Common myeloid progenitor, CD34-positive (primary cell): ENCODE measurements at places on chromosomes 5 and 9.

GRCh38 chr9:105082843-105083242, 154.9 kb upstream of the ABCA1 start:
- DNase-seq: no peak

- DNase-seq: no peak
These were observed 245.7 kb downstream of the NSG2 start for GRCh38 chr5:174291162-174291561.

DNA sequence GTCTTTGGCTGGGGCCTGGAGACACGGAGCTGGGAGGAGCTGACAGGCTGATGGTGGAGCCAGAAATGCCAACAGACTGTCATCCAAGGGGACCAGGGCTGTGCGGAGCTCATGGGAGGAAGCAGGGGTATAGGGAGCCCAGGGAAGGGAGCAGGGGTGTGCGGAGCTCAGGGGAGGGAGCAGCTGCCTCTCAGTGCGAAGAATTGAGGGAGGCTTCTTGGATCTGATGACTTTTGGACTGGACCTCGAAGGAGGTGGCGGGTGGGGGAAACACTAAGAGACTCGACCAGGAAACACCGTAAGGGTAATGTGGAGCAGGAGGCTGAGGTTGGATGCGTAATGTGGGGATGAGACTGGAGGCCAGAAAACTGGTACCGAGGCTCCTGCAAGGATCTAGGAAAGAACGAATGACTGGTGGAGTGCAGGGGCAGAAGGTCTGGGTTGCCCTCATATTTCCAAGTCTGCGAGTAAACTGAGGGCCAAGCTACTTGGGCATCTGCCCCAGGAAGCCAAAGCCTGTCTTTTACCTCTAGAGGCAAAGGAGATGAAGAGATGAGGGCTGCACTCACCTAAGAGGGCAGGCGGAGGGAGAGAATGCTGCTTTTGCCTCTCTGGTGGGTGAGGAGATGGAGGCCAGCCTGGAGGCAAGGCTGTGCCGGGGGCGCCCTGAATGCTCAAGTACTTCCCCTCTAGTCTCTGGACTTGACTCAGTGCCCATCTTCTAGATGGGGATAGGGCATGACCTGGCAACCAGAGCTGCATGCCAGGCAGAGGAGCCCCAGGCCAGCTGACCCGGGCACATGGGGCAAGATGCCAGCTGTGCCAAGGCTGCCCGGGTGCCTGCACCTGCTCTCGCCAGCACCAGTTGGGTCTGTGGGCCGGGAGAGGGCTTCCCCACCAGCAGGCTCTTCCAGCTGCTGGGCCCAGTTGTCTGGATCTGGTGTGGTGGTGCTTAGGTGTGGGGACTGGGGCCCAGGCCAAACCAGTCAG, 2.3 kb downstream of the PTGS1 start:
- no peak for DNase-seq

DNA sequence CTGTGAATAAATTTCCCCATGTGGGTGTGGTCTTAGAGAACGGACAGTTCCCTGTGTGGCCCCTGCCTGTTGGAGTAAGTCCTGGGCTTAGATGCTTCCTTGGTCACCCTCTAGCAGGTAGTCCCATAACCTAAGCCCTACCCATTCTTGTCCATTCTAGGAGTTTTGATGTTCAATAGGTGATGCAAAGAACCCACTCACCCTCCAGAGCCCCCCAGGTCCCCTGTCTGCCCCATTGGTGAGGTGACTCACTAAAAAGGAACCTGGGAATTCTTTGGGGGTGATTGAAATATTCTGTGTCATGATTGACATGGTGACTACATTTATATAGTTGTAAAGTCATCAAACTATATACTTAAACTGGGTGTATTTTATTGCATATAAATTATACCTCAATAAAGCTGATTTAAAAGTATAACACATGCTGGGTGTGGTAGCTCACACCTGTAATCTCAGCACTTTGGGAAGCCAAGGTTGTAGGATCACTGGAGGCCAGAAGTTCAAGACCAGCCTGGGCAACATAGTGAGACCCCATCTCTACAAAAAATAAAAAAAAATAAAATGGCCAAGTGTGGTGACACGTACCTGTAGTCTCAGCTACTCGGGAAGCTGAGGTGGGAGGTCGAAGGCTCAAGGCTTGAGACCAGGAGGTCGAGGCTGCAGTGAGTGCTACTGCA, 20.8 kb upstream of the GTF3C5 start:
- no peak for DNase-seq

- DNase-seq: no peak
These were observed 174.4 kb upstream of the SMC2 start for GRCh38 chr9:103919605-103920209.

GRCh38 chr5:31671339-31671741, 32.4 kb downstream of the PDZD2 start:
- DNase-seq: no peak

DNA sequence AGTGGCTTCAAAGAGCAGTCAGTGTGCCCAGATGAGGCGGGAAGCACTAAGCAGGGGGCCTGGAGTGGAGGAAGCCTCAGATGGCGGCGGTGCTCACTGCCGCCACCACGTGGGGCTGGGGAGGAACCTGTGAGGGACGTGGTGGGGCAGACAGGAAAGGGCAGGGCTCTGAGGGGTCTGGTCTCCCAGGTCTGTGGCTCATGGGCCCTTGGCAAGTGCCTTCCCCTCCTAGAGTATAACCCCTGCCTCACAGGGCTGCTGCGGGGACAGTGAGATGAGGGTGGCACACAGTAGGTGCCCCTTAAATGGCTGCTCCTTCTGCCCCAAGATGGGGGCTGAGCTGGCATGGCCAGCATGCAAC, 26.6 kb downstream of the NR5A1 start:
- DNase-seq: peak; percentile 39

DNA sequence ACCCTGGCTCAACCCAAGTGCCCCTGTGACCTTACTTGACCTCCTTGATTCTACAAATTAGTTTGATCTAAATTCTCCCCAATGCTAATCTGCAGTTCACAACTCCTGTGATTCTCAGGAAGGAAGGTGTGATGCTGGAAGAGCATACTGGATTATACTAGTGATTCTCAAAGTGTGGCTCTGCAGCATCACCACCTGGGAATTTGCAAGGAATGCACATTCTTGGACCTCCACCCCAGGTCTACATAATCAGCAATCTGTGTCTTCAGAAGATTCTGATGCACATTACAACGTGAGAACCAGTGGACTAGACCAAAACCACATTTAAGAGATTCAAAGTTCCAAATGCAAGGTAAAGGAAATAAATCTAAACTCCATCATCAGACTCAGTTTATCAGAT, 198.6 kb downstream of the AGTPBP1 start:
- DNase-seq: no peak

DNA sequence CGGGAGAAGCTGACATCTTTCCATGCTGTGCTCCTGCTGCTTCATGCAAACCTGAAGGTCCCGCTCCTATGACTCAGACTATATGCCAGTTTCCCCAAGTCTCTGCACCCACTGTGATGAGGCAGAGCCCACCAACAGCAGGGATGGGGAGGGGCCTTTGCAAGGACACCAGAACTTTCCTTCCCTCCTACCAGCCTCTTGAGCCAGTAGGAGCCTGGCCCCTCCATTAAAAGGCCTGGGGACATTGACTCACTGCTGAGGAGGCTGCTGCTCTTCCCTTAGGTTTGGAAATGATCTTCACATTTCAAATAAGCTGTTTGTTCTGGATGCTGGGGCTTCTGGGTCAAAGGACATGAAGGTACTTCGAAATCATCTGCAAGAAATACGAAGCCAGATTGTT, 26.1 kb upstream of the CTSL start:
- DNase-seq: no peak

DNA sequence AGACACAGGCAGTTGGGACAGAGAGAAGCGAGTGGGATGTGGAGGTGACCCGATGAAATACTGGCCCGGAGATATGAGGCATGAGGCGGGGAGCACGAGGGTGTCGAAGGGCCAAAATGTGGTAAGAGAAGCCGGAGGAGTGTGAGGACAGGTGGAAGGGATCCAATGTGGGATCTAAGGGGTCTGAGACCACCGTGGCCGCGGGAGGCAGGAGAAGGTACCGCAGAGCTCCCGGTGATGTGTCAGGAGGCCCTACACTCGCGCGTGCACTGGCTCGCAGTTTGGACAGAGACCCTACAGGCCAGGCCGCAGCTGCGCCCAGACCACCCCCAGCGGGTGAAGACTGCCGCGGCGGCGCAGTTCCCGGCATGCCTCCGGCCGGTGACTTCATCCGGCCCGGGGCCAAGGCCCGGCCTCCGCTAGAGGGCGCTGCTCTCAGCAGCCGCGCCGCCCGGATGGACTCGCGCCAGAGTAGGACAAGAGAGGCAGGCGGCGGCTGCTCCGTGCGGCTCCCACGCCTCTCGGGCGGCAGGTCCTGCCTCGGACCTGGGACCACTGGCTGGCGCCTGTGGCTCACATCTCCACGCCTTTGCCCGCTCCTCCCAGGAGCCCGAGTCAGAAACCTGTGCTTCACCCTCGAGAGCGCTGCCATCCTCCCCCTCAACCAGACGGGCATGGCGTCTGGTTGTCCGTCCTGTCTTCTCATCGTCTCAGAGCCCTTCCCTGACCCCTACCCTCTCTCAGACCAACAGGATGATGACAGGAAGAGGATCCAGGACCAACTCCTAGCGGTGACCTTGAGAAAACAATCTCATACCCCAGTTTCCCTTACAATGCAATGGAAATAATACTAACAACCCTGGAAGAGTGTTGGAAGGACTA, 35.4 kb upstream of the STING1 start:
- peak; percentile 88 for DNase-seq

DNA sequence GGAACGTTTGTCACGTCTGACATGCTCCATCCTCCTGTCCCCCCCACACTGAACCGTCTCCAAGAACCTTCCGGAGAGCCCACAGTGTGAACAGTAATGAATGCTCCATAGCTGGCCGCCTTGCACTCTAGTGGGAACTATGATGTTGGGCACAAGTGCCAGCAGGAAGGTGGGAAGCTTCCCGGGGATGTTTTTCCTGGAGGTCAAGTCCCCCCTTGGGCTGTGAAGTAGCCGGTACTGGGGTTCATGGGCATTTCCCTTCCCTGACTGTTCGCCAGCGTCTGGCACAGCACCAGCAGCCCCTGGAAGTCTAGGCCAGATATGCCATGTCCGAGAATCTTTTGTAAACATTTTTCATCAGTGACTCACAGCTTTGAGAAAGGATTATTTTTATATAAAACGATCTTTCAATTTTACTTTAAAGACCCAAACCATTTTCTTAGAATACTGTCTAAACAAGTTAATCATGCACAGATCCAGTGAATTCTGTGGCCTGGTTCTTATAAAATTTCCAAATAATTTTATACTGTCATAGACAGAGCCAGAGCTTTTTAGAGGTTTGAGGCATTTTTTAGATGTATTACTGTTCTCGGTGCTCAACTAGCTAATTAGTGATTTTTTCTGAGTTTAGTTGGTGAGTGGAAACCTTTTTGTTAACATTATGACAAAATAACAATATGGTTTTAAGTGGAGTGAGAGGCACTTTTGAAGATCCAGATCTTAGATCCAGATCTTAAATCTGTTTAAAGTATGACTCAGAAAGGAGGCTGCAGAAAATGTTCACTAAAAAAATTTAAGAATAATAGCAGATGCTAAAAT, 11.6 kb downstream of the ABL1 start:
- no peak for DNase-seq

DNA sequence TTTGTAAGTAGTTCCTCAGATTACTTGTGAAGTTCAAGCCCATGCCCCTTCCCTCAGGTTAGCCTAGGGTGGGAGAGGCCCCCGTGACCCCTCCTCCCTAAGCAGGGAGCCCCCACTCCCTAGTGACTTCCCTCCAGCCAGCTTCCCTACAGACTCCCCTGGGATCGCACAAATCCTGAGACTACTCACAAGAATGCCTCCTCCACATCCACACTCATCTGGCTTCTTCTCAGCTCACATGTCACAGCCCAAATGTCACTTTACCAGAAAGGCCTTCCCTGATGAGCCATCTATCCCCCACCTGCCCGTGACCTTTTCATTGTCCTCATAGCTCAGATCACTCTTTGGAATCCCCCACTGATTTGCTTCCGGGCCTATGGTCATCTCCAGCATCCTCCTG, 96.7 kb upstream of the ARAP3 start:
- no peak for DNase-seq

DNA sequence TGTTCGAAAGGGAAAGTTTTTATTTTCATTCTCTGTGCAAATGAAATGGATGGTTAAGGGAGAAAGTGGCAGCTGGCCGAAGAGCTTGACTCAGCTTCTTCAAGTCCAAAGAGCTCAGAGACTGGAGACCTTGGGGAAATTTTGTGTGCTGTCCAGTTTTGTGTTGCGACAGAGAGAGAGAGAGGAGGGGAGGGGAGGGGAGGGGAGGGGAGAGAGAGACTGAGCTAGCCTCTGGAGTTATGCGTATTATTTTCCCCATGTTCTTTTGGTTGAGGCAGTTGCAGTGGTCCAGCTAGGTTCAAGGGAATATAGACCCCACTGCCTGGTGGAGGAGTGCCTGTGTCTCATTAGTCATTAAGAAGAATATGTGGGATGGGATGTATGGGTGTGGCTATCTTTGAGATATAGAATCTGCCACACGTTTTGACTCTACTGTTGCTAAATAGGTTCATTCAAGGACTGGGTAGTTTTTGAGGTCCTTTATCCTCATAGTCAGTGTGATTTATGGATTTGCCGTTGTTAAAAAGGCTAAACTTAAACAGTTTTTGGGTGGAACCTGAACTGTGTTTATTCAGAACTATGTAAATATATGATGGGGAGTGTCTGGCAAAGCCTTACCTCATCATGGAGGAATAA, 69.7 kb downstream of the ARHGAP26 start:
- DNase-seq: no peak

GRCh38 chr9:7910426-7911020, 110.9 kb upstream of the DMAC1 start:
- DNase-seq: no peak

- no peak for DNase-seq
These were observed 43.6 kb upstream of the IPPK start for GRCh38 chr9:92713528-92713927.

GRCh38 chr9:34589636-34590380, at the start of gene CNTFR:
CNTFR (minus strand) TSS chr9:34589724; CDS start chr9:34568981, 20,743 bp downstream.
- peak; percentile 61 for DNase-seq

- peak; percentile 46 for DNase-seq
These were observed 1992.3 kb downstream of the MAT2B start for GRCh38 chr5:165497707-165498106.

GRCh38 chr9:75186767-75187380, 98.6 kb downstream of the OSTF1 start:
- peak; percentile 55 for DNase-seq

DNA sequence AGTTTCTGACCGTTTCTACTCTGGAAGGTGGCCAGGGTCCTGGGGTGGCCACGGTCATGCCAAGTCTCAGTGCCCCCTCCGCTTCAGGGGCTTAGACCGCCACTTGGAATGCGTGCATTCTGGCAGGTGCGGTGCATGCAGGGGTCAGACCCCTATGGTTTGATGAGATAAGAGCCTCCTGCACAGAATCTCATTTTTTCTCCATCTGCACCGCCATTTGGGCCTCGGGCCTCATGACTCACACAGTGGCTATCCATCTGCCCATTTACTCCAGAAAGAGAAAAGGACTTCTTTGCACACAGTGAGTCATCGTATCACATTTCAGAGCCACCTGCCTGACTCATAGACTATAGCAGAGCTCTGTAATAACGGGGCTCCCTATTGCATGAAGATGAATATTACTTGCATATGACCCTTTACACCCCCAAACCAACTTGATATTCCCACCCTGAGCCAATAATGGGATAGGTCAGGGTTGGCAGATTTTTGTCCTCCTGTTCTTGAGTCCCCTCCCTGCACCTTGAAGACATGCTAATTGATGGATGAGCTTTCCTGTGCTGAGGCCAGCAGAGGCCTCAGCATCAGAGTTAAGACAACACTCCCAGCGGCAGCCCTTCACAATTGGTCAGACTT, 157.4 kb downstream of the NR3C1 start:
- DNase-seq: no peak

GRCh38 chr5:75441560-75441959, 69.9 kb downstream of the CERT1 start:
- no peak for DNase-seq
